ENCODE measurements at places on chromosomes 6 and 20. TPM values are rescaled to one million over a fixed set of nuclear protein-coding genes. Genes with fewer than 3 reads are reported as not detected.

CGAS gene
- total RNA-seq: 0.98 TPM

STMN3 gene
- 0.76 TPM for total RNA-seq

MUCL3 gene
- not detected for total RNA-seq

C4B gene
- total RNA-seq: 1.1 TPM

OOEP gene
- total RNA-seq: 0.22 TPM

ZC2HC1B gene
- not detected for total RNA-seq

LY86 gene
- total RNA-seq: not detected

ADGRF5 gene
- total RNA-seq: 126 TPM

All from dermis lymphatic vessel endothelial cell (primary cell).